ENCODE measurements at places on chromosomes 7 and 10. TPM values are rescaled to one million over a fixed set of nuclear protein-coding genes. Genes with fewer than 3 reads are reported as not detected.

ZNF736 gene
- 4.6 TPM for polyA plus RNA-seq

CADPS2 gene
- polyA plus RNA-seq = not detected

MPLKIP gene
- 65.2 TPM for polyA plus RNA-seq

NKX6-2 gene
- polyA plus RNA-seq = not detected

ASB4 gene
- polyA plus RNA-seq = not detected

TACC2 gene
- not detected for polyA plus RNA-seq

DYDC2 gene
- not detected for polyA plus RNA-seq

PRSS2 gene
- polyA plus RNA-seq = not detected

EVX1 gene
- polyA plus RNA-seq = not detected

SCART1 gene
- not detected for polyA plus RNA-seq

GIMAP5 gene
- 16.3 TPM for polyA plus RNA-seq

COL26A1 gene
- polyA plus RNA-seq = not detected

SPDYE5 gene
- 0.24 TPM for polyA plus RNA-seq

RNF133 gene
- not detected for polyA plus RNA-seq

OGDHL gene
- polyA plus RNA-seq = not detected

NUTM2E gene
- not detected for polyA plus RNA-seq

UTF1 gene
- polyA plus RNA-seq = not detected

SPDYE18 gene
- not detected for polyA plus RNA-seq

CLEC2L gene
- not detected for polyA plus RNA-seq

SLK gene
- polyA plus RNA-seq = 3.0 TPM

RUFY2 gene
- polyA plus RNA-seq = 7.5 TPM

TMEM184A gene
- 0.08 TPM for polyA plus RNA-seq

WDFY4 gene
- polyA plus RNA-seq = 78.7 TPM

AGAP6 gene
- polyA plus RNA-seq = 2.8 TPM

STAMBPL1 gene
- 19.0 TPM for polyA plus RNA-seq

TMEM176A gene
- polyA plus RNA-seq = not detected

FOXP2 gene
- polyA plus RNA-seq = not detected

ADRA2A gene
- not detected for polyA plus RNA-seq

PDZD7 gene
- not detected for polyA plus RNA-seq

ARHGAP22 gene
- 0.64 TPM for polyA plus RNA-seq

CALML3 gene
- not detected for polyA plus RNA-seq

SPDYE2 gene
- 1.2 TPM for polyA plus RNA-seq

VWA2 gene
- not detected for polyA plus RNA-seq

FEZF1 gene
- not detected for polyA plus RNA-seq

BTBD16 gene
- not detected for polyA plus RNA-seq

CDC14C gene
- not detected for polyA plus RNA-seq

CABCOCO1 gene
- not detected for polyA plus RNA-seq

TMEM176B gene
- 2.4 TPM for polyA plus RNA-seq

MINDY4 gene
- 0.25 TPM for polyA plus RNA-seq

PHYHIPL gene
- not detected for polyA plus RNA-seq

TLL2 gene
- polyA plus RNA-seq = 0.41 TPM

ELFN1 gene
- polyA plus RNA-seq = 0.54 TPM

HERPUD2 gene
- polyA plus RNA-seq = 58.6 TPM

TMEM270 gene
- not detected for polyA plus RNA-seq

IFT22 gene
- polyA plus RNA-seq = 5.3 TPM

DYDC1 gene
- not detected for polyA plus RNA-seq

VAX1 gene
- not detected for polyA plus RNA-seq
